ENCODE measurements at places on chromosomes 4 and X.

GRCh38 chr4:168167714-168168284 lies 75.5 kb downstream of the ANXA10 start:
- DNase-seq = no peak

DNA sequence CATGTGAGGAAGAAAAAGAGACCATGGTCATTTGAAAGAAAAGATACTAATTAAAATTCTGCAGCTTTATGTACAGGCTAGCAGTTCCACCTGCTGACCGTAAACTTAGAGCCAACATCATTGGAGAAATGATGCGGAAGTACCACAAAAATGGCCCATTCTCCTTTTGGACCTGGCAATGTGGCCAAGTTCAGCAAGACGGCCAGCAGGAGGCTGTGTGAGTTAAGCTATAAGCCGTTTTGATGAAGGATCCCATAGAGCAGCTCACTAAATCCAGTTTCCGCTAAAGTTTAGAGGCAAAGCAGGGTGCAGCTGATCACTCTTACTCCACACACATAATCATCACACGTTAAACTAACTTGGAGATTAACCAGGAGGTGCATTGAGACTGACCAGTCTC lies 133.8 kb downstream of the LDB2 start:
- no peak for DNase-seq

- no peak for DNase-seq
Observed at GRCh38 chr4:182866746-182867145, 50.4 kb downstream of the DCTD start.

DNA sequence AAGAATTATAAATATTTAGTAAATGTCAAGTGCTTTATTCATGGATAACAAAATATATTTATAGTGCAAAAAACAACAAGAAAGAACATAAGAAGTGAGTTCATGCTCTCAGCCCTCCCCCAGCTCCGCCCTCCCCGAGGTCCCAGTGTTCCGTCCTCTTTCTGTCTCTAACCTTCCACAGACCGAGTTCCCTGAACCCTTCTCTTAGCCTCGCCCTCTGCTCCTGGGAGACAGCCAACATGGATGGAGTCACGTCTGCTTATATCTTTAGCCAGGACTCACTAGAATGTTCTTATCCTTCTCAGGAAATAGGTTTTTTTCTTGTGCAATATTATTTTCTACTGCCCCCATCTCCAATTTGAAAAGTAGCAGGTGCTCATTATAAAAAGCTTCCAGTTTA lies 40.1 kb upstream of the HELT start:
- DNase-seq = peak; percentile 70

DNA sequence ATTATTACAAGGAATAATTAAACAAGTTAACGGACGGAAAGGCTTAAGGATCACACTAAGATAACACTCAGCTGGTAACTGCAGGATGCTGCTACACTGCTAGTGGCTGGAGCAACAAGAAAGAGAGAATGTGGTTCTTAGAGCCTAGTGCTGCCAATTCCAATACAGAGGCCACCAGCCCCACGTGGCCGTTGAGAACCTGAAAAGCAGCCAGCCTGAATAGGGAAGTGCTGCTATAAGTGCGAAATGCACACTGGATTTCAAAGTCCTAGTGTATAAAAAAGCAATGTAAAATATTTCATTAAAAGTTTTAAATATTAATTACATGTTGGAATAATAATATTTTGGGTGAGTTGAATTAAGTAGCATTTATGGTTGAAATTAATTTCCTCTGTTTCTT lies 257.3 kb upstream of the TAPT1 start:
- no peak for DNase-seq

DNA sequence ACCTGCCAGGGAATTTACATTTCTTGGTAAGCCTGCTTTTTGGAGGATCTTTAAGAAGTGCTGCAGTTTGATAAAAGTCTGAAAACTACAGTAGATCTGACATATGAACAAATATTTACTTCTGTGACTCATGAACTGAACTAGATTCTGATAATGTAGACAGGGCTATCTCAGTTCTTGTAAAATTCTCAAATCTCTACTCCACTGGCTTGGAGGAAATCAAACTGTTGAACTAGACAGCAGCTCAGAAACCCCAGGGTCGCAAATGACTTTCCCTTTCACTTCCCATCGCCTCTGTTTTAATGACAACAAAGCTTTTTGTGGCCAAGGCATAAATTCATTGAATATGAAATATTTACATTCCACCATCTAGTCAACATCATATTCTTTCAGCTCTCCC lies 15.4 kb upstream of the OCIAD1 start:
- DNase-seq = no peak

- no peak for DNase-seq
Observed at GRCh38 chr4:152117933-152118507, 357.2 kb upstream of the GATB start.

DNA sequence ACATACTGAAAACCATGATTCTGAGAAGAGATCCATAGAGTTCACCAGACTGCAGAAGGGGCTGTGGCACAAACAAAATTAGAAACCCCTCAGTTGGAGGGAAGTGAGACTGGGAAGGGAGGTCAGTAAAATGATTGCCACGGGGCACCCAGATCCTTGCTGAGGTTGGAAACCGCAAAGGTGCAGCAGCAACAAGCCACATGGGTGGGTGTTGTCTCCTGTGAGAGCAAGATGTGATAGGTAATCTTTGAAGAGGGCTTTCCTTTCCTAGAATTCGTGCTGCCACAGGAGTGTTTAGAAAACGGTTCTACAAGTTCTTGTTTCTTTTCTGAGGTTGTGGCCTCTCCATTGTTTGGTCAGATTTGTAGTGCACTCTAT lies 85.5 kb downstream of the NFKB1 start:
- no peak for DNase-seq

GRCh38 chr4:92636038-92636806 lies 332.5 kb downstream of the GRID2 start:
- DNase-seq = no peak

DNA sequence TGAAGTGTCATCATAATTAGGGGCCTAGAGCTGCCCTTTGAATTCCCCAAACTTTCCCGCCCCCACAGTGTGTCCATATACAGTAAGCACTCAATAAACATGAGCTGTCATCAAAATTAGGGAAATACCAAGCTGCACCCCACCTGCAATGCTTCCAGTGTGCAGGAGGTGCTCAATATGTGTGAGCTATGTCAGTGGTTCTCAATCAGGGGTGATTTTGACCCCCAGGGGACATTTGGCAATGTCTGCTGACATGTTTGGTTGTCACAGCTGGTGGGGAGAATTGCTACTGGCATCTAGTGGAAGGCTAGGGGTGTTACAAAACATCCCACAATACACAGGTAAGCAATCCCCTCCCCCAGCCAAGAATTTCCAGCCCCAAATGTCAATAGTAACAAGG lies 748 bp downstream of the CFP start:
- no peak for DNase-seq

DNA sequence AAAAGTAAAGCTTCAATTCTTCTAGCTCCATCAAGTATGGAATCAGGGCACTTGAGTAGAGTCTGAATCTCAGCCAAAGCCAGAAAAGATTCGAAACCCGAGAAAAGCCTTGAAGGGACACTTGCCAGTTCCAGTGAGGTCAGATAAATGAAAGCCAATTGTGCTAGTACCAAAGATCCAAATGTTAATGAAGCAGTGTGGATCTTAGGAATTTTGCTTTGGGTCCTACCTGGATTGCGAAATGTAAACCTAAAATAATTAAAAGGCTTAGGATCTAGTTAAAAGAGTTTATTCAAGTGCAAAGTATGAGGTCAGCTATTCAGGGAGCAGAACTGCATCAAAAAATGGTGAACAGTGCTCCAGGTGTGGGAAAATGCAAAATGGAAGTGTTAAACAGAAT lies 552.6 kb downstream of the NAP1L3 start:
- DNase-seq = no peak

DNA sequence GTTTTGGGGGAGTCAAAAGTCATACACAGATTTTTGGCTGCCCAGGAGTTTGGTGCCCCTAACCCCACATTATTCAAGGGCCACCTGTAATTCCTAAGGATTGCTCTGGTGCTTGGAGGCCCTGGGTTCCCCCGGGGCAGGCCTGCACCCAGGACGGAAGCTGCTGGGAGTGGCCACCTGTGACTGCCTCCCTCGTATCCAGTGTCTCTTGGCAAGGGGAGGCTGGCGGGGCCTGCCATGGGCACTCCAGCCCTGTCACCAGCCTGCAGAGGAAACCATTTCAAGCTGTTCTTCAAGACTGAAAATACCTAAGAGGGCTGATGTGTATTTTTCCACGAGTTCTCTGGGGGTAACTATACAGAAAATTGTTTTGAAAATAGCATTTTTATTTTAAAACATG lies 24.5 kb upstream of the GPR78 start:
- DNase-seq = no peak

GRCh38 chr4:1534876-1535526 lies 128.8 kb upstream of the NKX1-1 start:
- no peak for DNase-seq

GRCh38 chr4:72507860-72508419 lies 61.1 kb downstream of the ADAMTS3 start:
- no peak for DNase-seq

GRCh38 chrX:9867226-9867625 lies 81.0 kb downstream of the SHROOM2 start:
- no peak for DNase-seq

GRCh38 chrX:145751943-145752342 lies 65.7 kb upstream of the SLITRK2 start:
- no peak for DNase-seq

DNA sequence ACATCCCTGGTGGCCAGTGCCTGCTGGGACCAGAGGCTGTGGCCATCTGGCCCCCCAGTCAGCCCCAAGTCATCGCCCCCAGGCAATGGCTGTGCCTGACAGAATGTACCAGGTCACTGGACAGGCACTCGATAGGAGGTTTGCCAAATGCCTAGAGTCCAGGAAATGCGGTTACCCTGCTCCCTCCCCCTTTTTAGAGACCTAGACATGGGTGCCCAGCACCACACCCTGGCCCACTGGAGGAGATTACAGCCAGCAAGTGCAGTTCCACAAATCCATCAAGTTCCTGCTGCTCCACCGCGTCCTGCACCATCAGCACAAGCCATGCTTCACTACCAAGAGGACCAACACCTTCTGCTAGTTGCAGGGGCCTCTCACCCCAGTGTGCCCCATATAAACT lies 16.2 kb upstream of the ZFX start:
- DNase-seq = no peak

- no peak for DNase-seq
Observed at GRCh38 chr4:174117445-174117844, 166.0 kb downstream of the FBXO8 start.

GRCh38 chr4:181599134-181599533 lies 644.1 kb upstream of the TENM3 start:
- no peak for DNase-seq

DNA sequence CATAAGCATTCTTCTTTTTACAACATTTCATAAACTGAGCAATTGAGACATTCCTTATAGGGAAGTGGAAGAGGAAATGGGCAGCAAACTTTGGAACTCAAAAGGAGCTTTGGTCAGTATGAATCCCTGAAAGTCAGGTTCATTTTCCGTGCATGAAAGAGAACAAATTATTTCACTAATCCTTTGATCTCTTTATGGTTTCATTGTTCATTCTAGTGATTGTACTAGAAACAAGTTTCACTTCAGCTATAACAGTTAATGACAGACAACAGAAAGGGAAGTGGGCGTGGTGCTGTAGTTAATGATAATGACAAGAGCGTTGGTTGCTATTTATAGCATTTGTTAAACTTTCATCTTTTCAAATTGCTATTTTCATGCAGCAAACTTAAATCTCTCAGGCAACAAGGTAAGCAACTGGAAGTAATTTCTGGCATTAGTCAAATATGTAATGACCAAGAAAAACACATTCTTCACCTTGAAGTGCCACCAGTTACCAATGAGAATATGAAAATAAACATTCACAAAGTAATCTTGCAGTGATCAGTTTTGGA lies 98.4 kb downstream of the AREG start:
- no peak for DNase-seq

DNA sequence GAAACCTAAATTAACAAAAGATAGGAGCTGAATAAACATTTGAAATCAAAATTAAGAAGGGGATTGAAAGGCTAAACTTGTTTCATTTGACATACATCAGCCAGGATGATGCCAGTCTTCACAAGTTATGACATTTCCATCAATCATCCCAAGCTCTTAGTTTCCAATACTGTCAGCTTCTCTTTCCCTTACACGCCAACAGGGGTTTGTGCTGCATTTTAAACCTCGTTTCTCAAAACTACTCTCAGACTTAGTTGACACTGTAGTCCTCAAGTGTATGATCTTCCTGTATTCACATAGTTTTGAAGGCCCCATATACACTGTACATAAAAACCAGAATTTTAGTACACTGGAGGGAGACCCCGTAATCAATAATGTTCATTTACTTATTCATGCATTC lies 840 bp upstream of the P2RY10 start:
- DNase-seq = no peak

- DNase-seq = no peak
Observed at GRCh38 chr4:103193457-103193856, 4.7 kb downstream of the CENPE start.

- DNase-seq = no peak
Observed at GRCh38 chr4:24753519-24753918, 41.9 kb upstream of the SOD3 start.

- DNase-seq = no peak
Observed at GRCh38 chr4:112266823-112267222, 18.9 kb downstream of the TIFA start.

DNA sequence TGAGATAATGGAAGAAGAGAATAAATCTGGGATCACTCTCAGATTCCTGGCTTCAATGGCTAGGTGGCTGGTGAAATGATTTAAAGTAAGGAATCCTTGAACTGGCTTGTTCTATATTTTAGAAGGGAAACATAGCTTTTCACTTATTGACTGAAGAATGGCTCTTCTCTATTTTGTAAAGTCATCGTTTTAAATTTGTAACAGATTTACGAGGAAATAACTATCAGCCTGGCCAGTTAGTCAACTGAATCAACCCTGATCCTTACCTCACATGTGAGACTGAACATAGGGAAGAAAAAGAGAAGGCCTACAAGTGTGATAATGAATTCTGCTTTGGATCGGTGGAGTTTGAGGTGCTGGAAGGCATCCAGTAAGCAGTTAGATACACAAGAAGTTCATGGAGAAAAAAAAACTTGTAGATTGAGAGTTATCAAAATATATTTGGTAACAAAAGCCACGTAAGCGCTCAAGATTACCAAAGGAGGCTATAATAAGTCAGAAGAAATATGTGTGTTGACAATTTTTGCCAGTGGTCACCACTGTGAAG lies 12.0 kb downstream of the AREG start:
- no peak for DNase-seq

DNA sequence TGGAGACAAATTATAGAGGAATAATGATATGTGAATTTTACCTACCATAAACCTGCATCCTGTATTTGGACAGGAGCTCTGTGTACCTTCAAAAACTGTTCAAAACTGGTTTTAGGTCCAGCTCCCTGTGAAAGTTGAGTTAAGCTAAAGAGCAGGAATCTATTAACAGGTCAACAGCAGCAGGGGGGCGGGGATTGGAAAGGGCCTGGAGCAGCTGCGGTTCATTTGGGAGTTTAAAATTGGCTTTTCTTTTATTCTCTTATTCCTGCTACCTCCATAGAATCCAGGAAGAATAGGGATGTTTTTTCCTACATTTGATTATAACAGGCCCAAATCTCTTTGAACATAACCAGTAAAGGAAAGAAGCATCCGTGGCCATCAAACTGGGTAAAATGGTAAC lies 23.8 kb downstream of the SHROOM3 start:
- no peak for DNase-seq

GRCh38 chr4:145406970-145407369 lies 74.7 kb upstream of the SMAD1 start:
- DNase-seq = no peak
